ENCODE measurements at places on chromosomes 5 and 9.

- no peak for DNase-seq
Measured at GRCh38 chr5:392431-392988, 50.5 kb upstream of the EXOC3 start.

- no peak for DNase-seq
Measured at GRCh38 chr9:70979966-70980365, 141.5 kb downstream of the TRPM3 start.

DNA sequence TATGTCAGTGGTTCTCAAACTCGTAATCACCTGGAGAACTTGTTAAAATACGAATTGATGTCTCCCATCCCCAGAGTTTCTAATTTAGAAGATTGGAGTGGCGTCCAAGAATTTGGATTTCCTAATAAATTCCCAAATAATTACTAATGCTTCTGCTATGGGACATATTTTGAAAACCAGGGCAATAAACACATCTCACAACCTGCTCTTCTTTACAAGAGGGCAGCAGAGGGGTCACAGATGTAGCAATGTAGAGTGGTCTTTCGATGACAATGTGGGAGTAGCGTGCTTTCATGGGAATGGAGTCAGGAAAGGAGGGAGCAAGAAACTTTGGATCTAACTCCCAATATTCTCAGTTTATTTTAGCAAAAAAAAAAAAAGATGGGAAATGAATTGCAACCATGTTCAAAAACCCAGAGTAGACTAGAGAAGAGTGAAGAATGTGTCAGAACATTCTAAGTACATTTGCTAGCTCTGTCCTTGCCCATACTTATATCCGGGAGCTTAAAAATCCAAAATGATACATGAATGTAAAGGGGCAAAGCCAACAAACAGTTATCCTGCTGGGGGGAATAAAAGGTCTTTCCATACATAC is 33.8 kb upstream of the ALDH1A1 start:
- DNase-seq, result no peak

DNA sequence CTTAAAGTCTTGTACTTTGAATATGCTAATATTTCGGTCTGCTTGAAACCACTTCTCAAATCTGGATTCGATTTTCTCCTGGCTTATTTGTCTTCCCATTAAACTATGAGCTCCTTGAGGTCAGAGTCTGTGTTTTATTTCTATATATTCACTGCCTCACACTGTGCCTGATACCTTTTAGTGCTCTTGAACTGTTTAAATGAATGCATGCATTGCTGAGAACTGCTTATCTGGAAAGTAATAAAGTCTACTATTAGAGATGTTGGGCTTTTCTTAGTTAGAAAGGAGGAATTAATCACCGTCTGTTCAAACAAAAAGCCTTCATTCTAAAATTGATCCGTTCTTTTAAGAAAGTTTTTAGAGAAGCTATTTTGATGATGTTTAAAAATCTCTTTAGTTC is 6.0 kb downstream of the CREBRF start:
- DNase-seq, result no peak

- DNase-seq, result no peak
Measured at GRCh38 chr9:115598751-115599150, 480.8 kb upstream of the TNC start.

- DNase-seq, result no peak
Measured at GRCh38 chr9:136710543-136710942, 1.8 kb upstream of the DIPK1B start.

- DNase-seq, result no peak
Measured at GRCh38 chr9:90720621-90721265, 78.1 kb upstream of the DIRAS2 start.

GRCh38 chr5:173881811-173882575 is 6.2 kb upstream of the CPEB4 start:
- DNase-seq, result no peak

- no peak for DNase-seq
Measured at GRCh38 chr5:16774806-16775205, 158.0 kb upstream of the RETREG1 start.

DNA sequence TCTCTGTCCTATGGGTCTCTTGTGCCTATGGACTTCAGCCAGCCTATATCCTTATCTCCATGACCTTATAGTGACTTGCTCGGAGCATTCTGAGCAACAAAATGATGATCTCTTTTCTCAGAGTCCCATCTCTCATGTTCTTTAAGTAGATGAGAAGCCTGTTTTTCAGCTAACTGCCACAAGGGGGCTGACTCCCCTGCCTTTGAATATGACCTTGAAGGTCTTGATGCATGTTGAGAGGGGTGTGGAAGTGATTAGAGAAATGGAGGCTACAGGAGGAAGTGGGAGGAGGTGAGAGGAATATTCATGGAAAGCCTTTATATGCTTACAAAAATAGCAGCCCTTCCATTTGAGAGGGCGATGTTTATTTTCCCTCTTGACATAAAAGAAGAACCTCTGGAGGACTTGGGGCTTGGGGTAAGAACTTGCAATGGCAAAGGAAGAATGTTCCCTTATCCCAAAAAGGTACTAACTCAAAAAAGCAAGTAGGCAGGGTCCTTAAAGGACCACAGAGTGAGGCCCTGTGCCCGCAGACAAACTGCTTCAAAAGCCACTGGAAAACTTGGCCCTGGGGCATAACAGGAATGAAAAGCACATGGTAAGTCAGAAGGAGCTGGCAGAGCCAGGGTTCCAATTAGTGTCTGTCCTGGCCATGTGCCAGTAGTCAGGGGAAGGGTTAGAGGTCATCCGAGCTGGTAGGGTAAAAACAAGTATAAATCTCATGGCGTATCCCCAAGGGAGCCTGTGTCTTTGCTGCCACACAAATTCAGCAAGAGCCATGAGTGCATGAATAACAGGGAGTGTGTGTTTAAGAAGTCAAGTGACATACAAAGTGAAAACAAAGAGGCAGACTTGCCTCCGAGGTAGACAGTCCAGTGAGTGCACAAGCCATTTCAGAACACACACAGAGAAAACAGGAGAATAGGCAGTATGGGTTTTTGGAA is 39.1 kb downstream of the FGD3 start:
- DNase-seq, result no peak

GRCh38 chr5:167057665-167058064 is 1233.8 kb upstream of the WWC1 start:
- DNase-seq, result no peak

DNA sequence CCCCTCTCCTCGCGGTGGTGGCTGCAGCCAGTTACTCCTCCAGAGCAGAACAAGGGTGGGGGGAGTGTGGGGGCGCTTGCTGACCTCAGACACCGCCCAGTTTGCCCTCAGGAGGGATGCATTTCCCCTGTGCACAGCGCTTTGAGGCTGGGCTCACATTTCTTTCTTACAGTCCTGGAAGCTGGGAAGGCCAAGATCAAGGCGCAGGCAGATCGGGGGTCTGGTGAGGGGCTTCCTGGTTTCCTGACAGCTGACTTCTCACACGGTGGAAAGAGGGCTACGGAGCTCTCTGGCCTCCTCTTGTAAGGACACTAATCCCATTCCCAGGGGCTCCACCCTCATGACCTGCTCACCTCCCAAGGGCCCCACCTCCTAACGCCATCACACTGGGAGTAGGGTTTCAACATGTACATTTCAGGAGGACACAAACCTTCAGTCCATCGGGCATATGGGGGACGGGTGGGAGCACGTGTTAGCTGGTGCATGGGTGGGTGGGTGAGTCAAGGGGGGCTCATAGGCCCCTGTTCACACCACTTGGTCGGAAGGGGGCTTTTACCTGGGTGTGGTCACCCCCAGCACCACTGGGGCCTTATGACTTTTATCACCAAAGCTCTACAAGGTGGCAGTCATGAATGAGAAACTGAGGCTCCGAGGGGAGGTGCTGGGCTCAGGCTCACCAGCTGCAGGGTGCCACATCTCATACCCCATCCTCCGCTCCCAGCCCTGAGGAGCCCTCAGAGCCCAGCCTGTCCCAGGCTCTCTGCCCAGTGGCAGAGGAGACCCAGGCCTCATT is 7.7 kb upstream of the SCGB3A1 start:
- no peak for DNase-seq

Measured in psoas muscle (tissue), 8 donors.